RWPE1 (cell line): ENCODE measurements at places on chromosomes 3 and 15.

DNA sequence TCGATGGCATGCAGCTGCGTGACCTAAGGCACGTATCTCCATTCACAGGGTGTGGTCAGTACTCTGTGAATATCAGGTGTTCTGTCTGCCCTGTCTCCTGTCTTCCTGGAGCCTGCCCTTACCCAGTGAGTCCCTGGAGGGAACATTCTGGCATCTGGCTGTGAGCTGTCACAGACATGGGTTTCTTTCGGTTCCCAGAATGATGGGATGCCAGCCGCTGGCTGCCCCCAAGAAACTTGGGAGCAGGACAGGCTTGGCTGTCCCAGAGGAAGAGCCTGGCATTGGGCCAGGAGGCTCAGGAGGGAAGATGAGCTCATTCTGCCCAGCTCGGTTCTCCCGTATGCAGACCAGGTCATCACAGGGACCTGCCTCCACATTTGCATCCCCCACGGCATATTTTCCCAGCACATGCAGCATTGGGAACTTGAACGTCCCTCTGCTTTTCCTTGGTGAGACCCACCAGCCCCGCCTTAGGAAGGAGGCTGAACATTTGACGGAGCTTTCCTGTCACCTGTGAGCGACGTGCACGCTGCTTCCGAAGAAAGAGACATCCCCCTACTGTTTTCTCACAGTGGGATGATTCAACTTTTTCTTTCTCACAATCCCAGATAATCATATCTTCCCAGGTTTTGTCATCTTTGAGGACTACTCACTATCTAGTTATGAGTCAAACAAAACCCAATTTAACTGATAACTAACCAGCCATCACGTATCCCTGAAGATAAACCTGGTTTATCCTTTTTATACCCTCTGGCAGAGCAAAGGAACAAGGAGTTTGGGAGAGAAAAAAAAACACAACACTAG, 22.0 kb upstream of the PGPEP1L start:
- DNase-seq = no peak

- no peak for DNase-seq
Observed at GRCh38 chr15:71302861-71303410, 187.7 kb downstream of the THSD4 start.

DNA sequence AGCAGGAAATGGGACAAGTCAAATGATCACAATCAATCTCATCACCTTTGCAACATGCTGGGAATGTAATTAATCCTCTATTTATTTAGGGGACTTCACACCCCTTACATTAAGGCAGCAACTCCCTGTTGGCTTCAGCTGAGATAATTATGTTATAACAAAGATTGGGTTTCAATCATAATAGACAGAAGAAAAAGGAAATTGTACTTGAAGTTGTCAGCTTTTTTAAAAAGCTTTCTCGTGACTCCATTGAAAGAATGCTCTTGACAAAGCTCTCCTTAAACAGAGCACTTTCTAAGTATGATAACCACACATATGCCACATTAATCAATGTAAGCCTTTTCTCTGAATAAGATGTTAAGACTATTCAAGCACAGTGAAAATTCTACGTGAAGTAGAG, 65.7 kb downstream of the SHQ1 start:
- no peak for DNase-seq

GRCh38 chr3:186290796-186291195, 71.2 kb downstream of the DGKG start:
- DNase-seq = no peak

DNA sequence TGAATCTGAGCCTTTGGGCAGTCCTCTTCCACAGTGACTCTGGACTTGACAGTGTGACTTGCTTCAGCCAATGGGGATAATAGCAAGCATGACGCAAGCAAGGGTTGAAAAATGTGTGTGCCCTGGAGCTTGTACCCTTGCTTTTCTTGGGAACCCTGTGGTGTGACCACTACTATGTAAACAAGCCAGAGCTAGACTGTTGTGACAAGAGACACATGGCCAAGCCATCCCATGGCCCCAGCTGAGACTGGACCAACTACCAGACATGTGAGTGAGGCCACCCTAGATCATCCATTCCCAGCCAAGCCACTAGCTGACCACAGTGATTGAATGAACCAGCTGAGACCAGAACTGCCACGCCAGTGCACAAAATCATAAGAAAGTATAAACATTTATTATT, 11.8 kb downstream of the MYO1E start:
- no peak for DNase-seq

DNA sequence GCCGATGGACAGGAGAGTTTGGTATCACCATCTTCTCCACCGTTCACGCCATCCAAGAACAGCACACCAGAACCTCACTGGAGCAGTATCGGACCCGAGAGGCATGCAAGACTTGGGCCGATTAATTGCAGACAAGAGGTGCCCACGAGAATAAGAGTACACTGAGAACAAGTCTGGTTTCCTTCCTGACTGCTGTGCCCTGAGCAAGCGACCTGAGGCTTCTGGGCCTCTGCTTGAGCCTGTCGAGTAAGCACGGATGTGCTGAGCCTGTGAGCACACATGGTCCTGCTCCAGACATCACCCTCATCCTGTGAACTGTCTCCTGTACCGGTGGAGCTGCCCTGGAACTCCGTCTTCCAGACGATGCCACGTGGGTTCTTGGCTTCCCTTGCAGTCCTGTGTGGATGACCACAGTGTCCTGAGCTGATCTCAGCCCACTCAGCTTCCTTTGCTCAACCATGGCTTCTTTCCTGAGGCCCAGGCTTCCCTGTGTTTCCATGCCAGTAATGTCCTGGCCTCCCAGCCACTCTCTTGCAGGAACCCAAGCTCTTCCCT, 34.3 kb upstream of the SNRPA1 start:
- DNase-seq = no peak
